ENCODE measurements at places on chromosomes 2 and 18.

- DNase-seq = no peak
Observed at GRCh38 chr2:96601382-96602292, 36.5 kb downstream of the KANSL3 start.

DNA sequence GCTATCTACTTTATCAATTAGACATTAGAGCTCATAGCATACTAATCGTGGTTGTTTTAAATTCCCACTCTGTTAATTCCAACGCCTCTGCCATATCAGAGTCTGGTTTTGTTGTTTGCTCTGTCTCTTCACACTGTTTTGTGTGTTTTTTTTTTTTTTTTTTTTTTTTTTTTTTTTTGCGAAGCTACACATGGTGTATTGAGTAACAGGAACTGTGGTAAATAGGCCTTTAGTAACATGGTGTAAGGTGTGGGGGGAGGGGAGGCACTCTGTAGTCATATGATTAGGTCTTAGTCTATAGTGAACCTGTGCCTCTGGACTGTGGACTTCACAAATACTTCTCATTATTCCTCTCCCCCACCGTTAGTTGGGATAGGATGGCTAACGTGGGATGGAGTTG lies 370.7 kb upstream of the RAB12 start:
- no peak for DNase-seq

- no peak for DNase-seq
Observed at GRCh38 chr2:170247882-170248393, 70.0 kb downstream of the MYO3B start.

DNA sequence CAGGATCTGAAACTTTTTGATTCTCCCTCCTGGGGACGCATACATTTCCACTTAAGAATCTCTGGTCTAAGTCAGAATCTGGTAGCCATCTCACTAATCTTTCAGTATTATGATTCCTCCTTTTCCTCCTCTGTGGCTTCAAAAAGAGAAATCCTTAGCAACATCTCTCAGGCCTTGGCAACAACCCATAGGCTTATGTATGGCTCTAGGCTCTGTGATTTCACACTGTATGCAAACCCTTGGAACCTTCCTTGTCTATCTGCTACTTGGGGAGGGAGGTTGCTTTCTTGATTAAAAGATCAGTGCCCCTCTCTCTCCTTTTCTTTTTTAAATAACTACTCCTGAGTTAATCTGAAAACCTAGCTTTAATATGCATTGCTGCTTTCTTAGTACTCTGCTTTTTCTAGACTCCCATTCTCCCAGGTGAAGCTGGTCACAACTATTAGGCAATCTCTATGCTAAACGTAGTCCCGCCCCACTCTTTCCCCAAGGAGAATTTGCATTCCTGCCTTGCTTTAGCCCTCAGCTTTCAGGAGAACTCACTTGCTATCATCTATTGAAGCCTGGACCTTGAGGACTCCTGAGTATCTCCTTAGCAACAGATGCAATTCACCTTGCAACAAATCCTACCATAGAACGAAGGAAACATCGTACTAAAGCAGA lies 72.2 kb upstream of the L3MBTL4 start:
- DNase-seq = no peak

DNA sequence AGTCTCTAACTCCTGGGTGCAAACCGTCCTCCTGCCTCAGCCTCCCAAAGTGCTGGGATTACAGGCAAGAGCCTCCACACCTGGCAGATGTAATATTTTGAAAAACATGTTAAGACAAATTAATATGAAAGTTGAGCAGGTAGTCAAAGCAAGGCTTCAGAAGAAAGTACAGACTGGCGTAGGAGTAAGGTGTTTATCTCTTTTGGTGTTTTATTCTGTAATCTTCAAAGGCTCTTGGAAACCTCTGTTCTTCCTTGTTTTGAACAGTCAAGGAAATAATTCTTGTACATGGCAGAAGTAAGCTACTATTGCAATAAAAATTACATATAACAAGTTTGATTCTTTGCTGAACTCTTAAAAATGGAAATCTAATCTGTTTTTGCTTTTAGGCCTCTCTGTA lies 5.3 kb downstream of the RNF138 start:
- no peak for DNase-seq

- no peak for DNase-seq
Observed at GRCh38 chr2:49794396-49794795, 640.1 kb upstream of the FSHR start.

DNA sequence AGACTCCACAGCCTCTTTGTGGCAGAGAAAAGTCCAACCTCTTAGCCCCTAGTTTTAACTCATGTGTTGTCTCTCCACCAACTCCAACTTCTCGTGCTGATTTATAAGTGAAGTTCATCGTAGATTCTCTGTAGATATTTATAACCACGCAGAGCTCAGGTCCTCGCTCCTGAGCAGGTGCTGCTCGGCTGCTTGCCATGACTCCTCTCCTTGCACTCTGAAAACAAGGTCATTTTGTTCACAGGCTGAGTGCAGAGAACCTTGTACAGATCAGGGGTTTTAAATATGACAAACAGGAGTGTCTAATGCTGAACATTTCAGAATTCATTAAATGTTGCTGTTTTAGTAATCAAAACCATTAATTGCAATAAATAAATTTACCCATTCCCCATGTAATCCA lies 330.8 kb upstream of the GYPC start:
- no peak for DNase-seq

DNA sequence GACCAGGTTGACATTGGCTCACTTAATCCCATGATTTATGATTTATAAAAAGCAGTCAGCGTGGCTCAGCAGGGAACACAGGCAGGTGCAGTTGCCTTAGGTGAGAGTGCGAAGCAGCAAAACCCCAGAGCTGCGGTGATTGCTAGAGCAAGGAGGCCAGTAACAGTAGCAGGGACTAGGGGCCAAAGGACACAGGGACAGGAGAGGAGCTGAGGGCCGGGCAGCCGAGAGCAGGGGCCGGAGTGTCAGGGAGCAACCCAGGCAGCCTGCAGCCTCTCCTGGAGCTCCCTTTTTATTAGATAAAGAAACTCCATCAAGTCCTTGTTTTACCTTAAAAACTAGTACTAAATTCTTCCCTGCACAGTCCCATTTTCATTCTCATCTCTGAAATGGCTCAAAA lies 4.3 kb downstream of the MC2R start:
- DNase-seq = no peak

DNA sequence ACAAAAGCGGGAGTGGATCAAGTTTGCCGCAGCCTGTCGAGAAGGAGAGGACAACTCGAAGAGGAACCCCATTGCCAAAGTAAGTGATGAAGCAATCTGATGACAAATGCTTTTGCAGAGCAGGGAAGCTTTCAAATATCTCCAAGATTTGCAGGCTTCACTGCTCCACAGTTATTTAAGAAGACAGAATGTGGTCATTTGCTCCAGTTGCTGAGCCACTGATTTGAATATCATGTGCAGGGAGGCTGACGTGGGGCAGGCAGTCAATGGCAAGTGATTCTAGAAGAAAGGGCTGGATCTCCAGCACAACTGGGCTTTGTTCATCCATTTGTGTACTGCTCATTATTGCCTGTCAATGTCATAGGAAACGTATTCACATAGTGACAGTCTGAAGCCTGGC lies 10.2 kb downstream of the DSG4 start:
- DNase-seq = no peak

DNA sequence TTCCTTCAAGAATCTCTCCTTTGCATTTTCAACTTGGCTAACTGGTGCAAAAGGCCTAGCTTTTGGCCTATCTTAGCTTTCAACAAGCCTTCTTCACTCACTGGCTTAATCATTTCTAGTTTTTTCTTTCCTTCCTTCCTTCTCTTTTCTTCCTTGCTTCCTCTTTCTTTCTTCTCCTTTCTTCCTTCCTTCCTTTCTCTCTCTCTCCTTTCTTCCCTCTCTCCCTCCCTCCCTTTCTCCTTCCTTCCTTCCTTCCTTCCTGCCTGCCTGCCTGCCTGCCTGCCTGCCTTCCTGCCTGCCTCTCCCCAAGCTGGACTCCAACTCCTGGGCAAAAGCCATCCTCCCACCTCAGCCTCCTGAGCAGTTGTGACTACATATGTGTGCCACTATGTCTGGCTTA lies 176.2 kb upstream of the APCDD1 start:
- no peak for DNase-seq

GRCh38 chr2:210188755-210189154 lies 17.5 kb upstream of the KANSL1L start:
- DNase-seq = no peak

- no peak for DNase-seq
Observed at GRCh38 chr18:57429167-57430078, 5.8 kb upstream of the ONECUT2 start.

- DNase-seq = no peak
Observed at GRCh38 chr2:75865083-75865482, 154.4 kb upstream of the GCFC2 start.

DNA sequence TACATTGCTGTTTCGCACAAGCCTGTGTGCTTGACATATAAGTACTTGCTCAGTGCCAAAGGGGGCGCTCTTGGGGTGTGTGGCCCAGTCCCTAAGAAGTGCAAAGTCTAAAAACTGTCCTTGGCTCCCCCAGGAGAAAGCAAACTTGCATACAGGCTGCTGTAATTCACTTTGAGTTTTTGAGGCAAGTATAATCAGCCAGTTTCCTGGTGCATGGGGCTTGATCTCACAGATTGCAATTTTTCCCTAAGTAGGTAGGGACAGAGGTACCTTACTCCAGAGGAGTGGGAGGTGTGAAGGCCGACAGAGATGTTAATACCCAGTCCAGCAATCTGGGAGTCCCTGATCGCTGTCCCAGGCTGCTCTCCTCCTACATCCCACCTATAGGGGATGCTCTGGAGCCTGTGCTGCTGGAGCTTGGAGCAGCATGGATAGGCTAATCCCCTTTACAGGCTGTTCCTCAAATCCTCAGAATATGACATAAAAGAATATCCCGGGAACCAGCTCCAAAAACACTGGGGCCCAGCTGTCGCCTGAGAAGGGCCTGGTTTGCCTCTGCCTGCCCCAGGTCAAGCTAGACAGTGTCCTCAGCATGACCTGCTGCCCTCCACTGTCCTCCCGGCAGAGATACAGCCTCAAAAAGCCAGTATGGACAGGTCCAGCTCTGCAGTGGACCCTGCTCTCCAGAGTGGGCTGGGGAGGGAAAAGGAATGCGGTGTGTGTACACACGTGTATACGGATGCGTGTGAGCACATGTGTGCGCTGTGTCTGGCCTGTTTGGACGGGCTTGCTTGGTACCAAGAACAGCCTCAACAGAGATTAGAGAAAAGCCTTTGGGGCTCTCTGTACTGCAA lies 136.5 kb upstream of the HAAO start:
- peak; percentile 44 for DNase-seq

- DNase-seq = no peak
Observed at GRCh38 chr2:219296631-219297391, 12.4 kb downstream of the PTPRN start.

DNA sequence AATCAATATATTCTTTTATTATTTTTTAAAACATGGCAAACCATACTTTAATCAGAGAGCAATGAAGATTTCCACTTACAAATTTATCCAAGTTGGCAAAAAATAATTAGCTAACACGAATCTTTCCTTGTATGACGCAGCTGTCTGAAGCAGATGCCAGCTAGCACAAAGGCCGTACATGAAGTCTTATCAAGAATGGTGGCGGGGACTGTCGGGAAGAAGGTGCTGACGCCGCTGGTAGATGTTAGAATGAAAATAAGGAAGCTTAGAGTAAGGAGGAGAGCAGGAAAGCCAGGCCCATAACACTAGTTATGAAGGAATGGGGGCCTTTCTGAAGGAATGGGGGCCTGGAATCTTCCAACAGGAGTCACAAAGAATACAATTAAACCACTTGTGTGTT lies 96.7 kb downstream of the ZNF516 start:
- no peak for DNase-seq

DNA sequence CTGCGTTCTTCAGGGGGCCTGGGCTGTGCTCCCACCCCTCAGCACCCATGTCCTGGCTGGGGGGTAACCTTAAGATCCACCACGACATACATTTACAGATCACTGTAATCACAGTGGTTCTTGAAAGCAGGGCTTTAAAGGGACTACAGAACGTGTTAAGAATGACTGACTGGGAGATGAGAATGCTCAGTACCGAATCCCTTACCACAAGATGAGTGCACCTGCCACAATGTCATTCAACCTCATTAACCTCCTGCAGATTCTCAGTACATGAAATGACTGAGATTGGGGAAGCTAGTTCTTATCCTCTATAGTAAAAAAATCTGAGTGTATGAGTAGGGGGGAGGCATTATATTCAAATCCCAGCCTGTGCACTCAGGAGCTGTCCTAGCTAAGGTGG lies 10.5 kb upstream of the PIEZO2 start:
- no peak for DNase-seq

GRCh38 chr2:11444737-11445136 lies 21.2 kb downstream of the E2F6 start:
- no peak for DNase-seq

DNA sequence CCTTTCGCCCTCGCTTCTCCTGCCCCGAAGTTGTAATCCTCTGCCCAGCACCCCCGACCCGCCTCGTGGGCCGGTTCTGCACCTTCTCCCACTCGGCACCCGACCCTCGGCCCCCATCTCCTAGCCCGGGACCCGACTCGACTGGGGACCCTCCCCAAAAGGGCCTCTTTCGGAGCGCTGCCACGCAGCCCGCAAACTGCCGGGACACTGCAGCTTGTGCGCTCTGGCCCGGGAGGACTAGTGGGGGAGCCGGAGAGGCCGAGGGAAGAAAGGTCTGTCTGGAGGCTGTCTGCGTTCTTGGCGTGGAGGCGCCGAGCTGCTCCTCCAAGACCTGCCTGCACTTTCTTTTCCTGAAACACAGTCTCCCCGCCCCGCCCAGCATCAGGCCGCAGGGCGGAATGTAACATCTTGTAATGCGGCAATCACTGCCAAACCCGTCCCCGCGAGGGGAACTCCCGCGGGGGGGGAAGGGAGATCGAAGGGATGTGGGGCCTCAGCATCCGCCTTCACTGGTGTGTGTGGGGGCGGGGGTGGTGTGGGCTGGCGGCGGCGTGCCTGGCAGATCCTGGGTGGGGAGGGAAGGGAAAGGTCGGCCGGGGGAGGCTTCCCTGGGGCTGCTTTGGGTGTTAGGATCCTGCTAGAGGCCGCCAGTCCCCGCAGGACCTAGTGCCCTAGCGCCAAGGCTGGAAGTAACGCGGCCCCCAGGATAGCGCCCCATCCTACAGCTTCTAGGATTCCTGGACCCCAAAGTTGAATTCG lies 7.4 kb downstream of the DLX2 start:
- no peak for DNase-seq

DNA sequence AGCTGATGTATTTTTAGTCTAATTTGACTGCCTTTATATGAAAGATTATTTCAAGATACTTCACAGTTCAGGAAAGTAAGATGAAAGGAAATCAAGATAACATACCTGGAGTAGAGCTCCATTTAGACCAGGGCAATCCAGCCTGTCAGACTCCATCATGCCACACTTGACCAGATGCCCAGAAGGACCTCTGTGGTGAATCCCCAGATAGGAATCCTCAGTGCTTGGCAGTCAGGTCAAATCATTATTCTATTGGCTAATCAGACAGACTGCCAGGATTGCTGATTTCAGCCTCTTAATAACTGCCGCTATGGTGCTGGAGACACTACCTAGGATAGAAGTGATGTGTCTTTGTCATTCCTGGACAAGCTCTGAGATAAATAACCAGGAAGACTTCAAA lies 404.2 kb downstream of the STK39 start:
- DNase-seq = no peak

GRCh38 chr18:41144441-41144840 lies 810.6 kb upstream of the PIK3C3 start:
- no peak for DNase-seq
